ENCODE measurements at places on chromosomes 7 and 10.
A peak's percentile ranks its signal among the peaks of the same experiment; 100 is the strongest.

DNA sequence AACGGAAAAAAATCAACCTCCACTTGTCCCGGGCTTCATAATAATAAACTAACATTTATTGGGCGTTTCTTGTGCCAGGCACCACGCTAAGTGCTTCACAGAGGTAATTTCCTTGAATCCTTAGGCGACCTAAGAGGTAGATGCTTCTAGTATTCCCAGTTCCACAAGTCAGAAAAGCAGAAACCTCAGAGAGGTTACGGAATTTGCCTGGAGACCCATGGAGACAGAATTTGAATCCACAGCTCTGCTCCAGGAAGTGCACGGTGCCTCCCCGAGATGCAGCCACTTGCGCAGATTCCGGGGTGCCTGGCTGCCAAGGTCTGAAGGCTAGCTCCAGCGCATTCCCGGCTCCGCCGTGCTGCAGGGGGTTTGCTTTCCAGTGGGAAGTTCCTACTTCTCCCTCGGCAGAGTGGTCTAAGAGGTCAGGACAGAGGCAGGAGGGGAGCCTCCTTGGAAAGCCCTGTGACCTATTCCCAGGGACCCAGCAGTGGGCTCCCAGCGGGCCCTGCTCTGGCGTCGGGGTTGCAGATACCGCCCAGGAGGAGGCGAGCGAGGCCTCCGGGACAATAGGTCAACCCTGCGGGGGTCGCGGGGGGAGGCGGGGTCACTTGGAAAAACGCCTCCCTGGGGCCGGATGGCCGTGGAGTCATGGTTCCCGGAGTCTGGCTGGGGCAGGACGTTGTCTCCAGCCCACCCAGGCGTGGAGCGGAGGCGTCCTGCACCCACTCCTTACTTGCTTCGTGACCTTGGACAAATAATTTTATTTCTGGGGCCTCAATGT is 10.1 kb upstream of the NKX2-3 start:
- peak; percentile 60 for DNase-seq

DNA sequence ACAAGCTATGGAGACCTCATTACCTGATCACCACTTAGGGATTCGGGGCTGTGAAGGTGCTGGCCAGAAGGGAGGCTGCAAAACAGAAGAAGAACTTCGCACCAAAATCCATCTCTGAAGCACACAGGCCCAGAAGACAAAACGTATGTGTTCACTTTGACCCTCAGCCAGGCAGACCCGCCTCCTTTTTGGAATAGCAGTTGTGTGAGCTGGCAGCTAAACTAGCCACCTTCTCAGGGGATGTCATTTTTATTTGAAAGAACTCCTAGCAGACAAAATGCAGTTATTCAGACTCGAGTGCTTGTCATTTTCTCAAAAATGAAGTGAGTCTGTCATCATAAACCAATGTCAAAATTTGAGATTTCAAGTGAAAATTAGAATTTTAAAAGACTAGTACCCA is 71.7 kb downstream of the TNS3 start:
- no peak for DNase-seq

- DNase-seq = no peak
Measured at GRCh38 chr7:77200542-77200941, 923 bp upstream of the FGL2 start.

DNA sequence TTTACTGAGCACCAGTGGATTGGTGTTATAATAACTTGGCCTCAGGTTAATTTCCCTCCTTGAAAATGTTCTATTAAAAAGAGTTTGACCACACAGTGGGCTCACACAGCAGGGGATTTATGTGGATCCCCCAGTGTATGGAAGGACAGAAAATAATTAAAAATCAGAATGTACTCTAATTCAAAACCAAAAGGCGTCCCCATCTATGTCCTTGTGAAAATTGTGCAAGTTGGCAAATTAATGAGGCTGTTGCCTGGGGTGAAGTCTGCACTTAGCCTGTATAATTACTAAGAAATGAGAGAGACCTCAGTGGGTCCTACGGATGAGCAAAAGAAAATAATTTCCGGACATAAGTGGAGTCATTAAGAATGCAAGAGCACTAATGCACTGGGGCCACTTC is 31.1 kb downstream of the PIK3CG start:
- no peak for DNase-seq

DNA sequence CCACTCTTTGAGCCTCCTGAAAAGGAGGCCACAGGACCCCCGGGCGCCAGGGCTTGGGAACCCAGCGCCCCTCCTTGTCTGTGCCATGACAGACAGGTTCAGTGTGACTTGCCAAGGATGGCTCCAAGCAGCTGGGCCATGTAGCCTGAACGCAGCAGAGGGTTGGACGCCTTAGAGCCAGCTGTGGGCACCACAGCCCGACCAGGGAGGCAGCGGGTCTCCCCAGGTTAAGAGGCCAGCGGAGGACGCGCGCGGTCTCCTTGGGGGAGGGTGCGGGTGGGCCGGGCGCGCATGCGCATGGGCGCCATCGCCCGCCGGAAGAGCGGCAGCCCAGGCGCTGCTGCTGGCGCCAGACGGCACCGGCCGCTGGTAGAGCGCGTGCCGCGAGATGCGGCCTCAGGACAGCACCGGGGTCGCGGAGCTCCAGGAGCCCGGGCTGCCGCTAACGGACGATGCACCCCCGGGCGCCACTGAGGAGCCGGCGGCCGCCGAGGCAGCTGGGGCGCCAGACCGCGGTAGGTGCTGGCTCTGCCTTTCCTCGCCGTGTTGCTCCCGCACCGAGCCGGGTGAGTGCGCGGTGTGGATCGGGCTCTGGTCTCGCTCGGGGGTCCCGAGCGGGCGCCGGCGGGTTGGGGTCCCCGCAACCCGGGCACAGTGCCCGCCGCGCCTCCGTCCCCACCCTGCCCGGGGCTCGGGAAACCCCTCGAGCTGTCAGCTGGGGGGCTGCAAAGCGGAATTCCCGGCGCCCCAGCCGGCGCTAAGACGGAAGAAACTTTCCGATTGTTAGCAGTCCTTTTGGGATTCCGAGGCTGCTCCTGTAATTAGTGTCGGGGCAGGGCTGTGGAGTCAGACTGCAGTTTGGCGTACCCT is at the start of gene SLC35G1:
SLC35G1 (plus strand) TSS at position 333 of the 870 bp plus-strand sequence; CDS start at position 389, 56 bp downstream.
- peak; percentile 96 for DNase-seq
